ENCODE measurements at places on chromosomes 5 and 9.

GRCh38 chr5:120465436-120465961 is 1.4 kb downstream of the PRR16 start:
- DNase-seq: no peak

DNA sequence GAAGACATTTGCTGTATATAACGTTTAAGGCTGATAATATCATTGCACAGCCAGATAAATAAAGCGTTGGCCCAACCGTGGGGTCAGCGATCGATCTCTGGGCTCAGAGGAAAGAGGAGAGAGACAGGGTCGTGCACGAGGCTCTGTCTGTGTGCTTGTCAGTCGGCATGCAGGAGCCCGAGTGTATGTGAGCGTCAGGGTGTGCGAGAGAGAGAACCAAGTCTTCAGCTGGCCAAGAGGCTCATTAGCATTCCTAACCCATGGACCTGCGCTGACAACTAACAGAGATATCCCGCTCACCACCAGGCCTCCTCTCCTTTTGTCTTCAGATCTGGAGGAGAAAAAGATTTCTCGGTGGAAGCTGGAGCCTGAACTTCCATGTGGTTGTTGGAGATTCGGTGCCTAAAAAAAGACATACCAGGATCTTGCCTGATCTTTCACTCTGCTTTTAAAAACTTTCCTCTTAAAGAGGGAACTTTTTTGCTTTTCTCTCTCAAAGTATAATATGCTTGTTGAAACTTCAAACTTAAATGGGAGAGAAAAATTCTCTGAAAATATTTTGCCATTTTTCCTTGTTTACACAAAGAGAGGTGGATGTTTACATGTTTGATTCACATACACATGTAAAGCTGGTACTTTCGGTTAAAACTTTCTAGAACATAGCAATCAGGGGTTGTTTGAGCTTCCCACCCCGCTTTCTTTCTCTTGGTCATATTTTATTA is 16.5 kb downstream of the NR2F1 start:
- DNase-seq: no peak

- no peak for DNase-seq
These were observed 483.3 kb downstream of the DMAC1 start for GRCh38 chr9:7316166-7316795.

GRCh38 chr9:80093695-80094094 is 521.9 kb downstream of the TLE4 start:
- no peak for DNase-seq

DNA sequence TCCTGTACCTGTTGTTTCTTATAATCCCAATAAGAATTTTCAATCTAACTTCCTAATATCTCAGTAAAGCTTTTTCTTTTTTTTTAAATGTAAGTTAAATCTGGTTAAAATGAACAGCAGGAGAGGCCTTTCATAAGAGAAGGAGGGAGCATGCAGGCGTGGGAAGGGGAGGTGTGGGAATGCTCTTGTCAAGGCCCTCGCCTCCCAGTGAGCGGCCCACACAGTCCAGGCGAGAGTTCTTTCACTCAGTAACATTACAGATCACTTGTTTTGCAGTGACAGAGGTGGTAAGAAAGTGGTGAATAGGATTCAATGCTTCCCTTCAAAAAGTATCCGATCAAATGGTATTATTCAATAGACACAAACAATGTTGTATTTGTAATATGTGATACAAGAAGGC is 125.0 kb downstream of the EPB41L4A start:
- DNase-seq: no peak

DNA sequence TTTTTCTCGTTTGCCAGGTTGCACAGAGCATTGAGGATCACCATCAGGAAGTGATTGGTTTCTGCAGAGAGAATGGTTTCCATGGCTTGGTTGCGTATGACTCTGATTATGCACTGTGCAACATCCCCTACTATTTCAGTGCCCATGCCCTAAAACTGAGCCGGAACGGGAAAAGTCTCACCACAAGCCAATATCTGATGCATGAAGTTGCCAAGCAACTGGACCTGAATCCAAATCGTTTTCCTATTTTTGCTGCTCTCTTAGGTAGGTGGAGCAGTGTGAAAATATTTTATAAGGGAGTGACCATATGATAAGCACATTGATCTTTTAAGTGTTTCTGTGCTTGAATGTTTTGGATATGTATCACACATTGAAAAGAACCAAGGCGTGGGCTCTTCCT is 17.7 kb upstream of the FAM120AOS start:
- DNase-seq: no peak

- DNase-seq: no peak
These were observed 1047.3 kb upstream of the SEMA6A start for GRCh38 chr5:117621921-117622320.

DNA sequence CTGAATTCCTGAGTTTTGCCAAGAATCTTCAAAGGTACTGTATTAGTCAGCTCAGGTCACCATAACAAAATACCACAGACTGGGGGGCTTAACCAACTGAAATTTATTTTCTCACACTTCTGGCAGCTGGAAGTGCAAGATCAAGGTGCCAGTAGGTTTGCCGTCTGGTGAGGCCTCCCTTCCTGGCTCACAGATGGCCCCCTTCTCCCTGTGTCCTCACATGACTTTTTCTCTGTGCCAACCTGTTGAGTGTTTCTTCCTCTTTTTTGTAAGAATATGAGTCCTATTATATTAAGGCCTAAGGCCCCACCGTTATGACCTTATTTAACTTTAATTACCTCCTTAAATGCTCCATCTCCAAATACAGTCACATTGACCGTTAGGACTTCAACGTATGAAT is 156.1 kb upstream of the KIF2A start:
- DNase-seq: no peak

DNA sequence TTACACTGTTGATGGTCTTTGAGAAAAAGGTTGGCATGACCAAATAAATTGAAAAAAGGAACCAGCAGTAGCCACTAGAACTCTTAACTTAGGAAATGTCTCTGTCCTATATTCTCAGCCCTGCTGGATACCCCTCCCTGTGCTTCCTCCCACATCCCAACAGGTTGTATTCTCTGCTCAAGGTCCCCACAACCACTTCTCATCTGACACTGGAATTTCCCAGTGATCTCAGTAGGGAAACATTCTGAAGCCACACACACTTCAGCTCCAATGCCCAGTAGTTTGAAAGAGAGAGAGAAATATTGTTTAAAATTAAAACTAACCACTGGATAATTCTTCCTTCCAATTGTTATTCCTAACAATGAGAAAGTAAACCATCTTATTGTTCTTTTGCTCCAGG is 30.0 kb upstream of the NREP start:
- no peak for DNase-seq

DNA sequence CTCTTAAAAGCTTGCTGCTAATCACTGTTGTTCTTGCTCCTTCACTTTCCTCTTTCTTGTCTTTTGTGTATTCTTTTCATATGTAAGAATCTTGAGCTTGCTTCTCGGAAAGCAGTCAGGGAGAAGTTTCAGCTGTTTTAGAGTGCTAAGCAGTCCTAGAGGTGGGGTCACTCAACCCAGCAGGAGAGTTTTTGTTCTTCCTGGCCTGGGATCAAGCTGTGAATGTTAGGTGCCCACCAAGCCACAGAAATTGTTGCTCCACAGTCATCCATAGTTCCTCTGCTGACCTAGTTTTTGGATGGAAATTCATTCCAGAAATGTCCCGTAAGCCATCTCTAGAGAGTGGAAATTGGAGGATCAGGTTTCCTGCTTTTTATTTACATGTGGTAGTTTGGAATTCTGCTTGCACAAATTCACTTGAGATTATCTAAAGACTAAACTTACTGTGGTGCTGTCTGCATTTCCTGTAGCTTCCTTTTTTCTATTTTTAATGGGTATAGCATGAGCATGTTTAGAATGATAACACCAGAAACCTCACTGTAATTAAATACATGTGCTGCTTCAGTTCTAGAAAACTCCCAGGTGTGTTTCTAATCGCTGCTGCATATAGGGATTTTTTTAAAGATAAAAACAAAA is 108.7 kb downstream of the MAST4 start:
- no peak for DNase-seq

GRCh38 chr5:150057996-150058395 is 28.4 kb downstream of the CSF1R start:
- DNase-seq: no peak

- DNase-seq: peak; percentile 48
These were observed 65.2 kb downstream of the TMEM167A start for GRCh38 chr5:83011985-83012384.

- no peak for DNase-seq
These were observed 1.8 kb downstream of the SEMA5A start for GRCh38 chr5:9544056-9544455.

DNA sequence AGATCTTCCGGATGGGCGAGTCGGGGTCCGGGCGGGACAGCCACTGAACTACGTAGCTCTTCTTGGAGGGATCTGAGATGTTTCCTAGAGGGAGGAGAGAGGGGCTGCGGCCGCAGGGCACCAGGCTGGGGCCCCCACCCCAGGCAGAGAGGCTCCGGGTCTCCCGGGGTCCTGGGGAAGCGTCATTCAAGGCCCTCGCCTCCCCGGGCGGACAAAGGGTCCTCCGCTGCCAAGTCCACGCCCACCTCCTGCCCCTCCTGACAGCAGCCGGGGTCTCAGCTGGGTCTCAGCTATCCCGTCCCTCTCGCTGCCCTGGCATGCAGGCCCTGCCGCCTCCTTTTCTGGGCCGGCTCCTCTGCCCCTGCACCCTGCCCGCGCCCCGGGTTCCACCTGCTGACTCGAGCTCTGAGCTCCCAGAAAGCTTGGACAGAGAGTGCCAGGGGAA is 61.5 kb downstream of the ZNF354C start:
- DNase-seq: no peak

- no peak for DNase-seq
These were observed 138.8 kb upstream of the WWC1 start for GRCh38 chr5:168152660-168153059.

All from germinal center (tissue), 1 donor.